Cardiac fibroblast (primary cell): ENCODE measurements at places on chromosomes 5 and 9.
A peak's percentile ranks its signal among the peaks of the same experiment; 100 is the strongest.

GRCh38 chr9:111854799-111855198, 41.8 kb upstream of the UGCG start:
- DNase-seq: peak; percentile 61

DNA sequence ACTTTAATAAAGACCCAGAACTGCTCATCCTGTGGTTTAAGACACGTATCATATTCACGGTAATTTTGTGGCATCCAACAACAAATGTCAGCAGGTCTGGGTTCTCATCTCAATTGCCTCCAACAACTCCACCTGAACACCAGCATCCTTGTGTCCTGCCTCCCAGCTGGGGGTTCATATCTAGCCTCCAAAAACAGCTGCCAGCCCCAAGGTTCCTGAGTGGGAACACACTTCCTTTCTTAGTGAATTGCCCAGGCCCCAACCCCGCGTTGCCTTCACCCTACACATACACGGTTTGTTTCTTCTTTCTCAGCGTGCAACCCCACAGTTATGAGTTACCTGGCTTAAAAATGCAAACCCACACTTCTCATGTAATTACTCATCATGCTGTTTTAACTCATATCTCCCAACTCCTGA, 77.9 kb downstream of the SEMA4D start:
- no peak for DNase-seq

GRCh38 chr9:129109537-129109903, 1.1 kb downstream of the CRAT start:
- no peak for DNase-seq

GRCh38 chr5:175478008-175478383, 364 bp upstream of the SFXN1 start:
- DNase-seq: no peak

- peak; percentile 33 for DNase-seq
These were observed 254.0 kb upstream of the GAS1 start for GRCh38 chr9:87201351-87201751.
